ENCODE measurements at places on chromosomes 2 and 18.

DNA sequence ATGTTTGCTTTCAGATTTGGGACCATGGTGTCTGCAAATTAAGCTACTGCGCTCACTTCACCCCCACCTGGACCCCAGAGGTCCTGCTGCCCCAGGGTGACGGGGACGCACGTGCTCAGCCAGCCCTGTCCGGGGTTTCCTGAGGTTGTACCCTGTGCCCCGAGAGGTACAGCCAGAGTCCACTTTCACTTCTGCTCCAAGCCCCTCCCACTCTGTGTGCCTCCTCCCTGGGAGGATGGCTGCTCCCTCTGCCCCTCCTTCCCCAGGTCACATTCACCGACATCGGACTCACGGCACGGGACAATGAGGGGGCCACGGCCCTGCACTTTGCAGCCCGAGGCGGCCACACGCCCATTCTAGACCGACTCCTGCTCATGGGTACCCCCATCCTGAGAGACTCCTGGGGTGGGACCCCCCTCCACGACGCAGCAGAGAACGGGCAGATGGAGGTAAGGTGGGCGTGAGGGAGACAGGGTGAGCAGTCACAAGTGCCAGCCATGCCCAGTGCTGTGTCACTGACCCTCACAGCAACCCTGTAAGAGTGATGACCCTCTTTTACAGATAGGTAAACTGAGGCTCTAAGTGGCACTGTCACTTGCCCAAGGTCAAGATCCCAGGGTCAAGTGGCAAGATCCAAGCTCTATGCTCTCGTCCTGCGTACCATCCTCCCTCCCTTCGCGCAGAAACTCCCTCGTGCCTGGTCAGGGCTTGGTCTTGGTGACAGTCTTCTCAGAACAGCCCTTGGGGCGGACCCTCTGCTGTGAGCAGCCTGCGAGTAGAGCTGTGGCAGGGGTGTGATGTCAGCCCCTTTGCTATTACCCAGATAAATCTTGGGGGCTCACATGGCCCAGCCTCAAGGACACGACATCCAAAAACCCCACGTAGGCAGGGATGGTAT lies 7.6 kb downstream of the ESPNL start:
- DNase-seq = no peak

- DNase-seq = peak; percentile 23
Observed at GRCh38 chr2:39232141-39232540, 11.6 kb downstream of the CDKL4 start.

- DNase-seq = peak; percentile 76
Observed at GRCh38 chr2:176507786-176508185, 238.5 kb downstream of the MTX2 start.

DNA sequence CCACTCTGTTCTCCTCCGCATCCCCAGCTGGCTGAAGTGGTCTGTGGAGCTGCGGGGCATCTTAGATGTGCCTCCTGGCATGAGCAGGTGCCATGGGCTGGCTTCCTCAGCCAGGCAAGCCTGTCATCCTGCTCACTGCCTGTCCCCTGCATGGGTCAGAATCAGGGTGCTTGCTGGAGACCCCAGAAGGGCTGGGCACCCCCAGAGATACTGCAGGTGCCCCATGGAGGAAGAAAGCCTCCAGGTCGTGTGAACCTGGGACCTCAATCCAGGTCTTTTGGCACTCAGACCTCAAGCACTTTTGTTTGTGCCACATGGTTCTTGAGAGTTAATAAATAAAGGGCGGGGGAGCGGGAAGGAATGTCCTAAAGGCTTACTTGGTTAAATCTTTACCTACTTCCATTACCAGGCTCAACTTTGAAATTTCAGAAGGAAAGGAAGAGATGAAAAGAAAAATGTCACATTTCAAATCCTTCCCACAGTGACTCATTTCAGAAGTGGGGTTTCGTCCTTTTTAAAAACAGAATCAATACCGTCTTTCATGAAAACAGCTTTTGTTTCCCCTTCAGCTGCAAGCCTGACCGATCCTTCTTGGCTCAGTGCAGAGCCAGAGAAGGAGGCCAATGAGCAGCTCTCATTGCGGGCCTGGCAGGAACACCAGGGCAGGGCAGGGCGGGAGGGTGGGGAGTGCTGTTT lies 69.9 kb downstream of the RHOB start:
- peak; percentile 24 for DNase-seq

GRCh38 chr2:176115883-176116813 lies at the start of gene HOXD10:
HOXD10 (plus strand) TSS chr2:176116778; CDS start chr2:176116834, 56 bp downstream.
- DNase-seq = peak; percentile 74

GRCh38 chr2:32849456-32850194 lies 97.1 kb upstream of the LTBP1 start:
- no peak for DNase-seq

GRCh38 chr2:241532733-241533601 lies 24.6 kb upstream of the STK25 start:
- no peak for DNase-seq

DNA sequence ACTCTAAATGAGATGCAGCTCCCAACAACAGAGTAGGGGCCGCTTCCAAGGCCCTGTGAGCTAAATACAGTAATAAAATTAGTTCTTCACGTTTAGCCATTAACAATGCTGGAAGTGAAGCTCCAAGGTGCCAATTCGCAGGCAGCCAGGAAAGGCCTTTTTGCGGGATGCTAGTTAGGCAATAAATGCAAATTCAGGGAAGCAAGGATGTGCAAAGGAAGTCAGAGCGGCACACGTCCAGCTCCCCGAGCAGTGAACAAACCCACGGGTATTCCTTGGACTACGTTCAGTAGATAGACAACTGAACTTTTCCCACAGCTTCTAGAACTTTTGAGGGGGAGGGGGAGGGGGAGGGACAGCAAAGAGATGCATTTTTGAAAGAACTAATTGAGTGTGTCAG lies 6.9 kb downstream of the ZNF516 start:
- peak; percentile 78 for DNase-seq

GRCh38 chr2:46943881-46944798 lies 28.5 kb upstream of the MCFD2 start:
- DNase-seq = no peak

GRCh38 chr2:128736689-128737545 lies 418.2 kb upstream of the HS6ST1 start:
- peak; percentile 51 for DNase-seq

DNA sequence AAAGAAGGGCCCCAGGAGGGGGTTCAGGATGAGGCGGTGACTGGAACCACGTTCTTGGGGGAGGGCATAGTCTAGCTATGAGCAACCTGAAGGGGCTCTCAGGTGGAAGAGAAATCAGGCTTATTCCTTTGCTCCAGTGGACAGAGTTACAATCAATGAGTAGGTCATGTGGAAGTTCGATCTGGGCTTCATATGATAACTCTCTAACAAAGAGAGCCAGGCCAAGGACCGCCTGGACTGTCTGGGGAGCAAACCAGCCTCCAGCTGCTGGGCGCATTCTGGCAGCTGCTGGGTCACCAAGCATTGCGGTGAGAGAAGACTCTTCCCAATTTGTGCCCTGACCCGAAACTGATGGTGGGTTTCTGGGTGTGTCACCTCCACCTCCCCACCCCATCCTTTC lies 180.3 kb upstream of the SMAD2 start:
- DNase-seq = no peak

DNA sequence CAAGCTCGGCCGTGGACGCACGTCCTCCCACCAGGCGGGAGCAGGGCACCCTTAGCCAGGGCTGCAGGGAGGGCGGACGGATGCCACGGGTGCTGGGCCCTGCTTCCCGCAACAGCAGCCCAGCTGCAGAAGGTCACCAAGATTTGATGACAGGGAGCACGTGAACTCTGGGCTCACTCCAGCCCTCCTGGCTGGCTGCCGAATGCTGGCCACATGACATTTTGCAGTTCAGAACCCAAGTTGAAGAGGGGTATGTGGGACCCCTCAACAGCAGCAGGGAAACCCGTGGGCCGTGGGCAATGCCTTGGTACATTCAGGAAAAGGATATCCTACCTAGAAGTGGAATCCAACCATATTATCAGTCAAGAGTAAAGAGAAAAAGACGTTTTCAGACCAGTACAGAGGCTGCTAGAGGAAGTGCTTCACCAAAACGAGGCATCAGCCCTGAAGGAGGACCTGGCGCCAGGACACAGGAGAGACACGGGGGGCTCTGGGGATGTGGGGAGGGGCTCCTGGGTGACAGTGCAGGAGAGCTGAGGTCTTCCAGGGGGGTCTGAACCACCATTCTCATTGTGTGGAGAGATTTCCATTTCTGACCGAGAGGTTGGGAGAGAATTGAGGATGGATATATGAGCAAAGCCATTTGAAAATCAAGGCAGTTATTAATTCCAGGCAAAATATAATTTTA lies 107.4 kb upstream of the CTDP1 start:
- DNase-seq = no peak

DNA sequence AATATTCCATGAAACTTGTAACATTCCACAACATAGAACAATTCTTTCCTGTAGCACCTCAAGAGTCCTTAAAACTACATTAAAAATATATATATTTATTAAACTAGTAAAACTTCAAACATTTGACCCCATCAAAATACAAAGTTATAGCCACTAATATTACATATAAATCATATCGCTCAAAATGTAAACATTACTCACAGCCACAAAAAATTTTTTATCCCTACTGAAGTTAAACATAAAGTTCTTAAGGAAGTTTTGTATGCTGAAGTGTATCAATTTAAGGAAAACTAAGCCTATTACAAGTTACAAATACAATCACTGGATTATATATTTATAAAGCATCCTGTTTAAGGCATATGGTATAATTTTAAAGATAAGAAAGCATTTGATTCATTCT lies 80.3 kb upstream of the DNER start:
- DNase-seq = no peak

DNA sequence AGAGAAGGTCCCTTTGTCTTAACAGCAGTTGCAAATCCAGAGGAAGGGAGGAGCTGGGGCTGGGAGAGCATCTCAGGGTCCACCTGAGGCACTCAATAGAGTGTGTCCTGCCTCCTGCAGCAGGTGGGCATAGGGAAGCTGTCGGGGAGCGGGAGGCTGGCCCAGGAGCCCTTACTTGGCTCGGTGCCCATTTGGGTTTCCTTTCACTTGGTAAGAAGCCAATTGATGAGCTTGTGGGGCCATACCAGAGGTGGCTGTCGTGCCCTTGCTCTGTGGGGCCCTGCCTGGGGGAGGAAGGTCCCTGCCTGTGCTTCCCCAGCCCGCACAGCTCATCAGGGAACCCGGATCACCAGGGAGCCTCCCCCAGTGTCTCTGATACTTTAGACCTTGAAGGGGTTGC lies 229.7 kb downstream of the DYSF start:
- no peak for DNase-seq

- DNase-seq = no peak
Observed at GRCh38 chr2:172929644-172930043, 146.0 kb upstream of the MAP3K20 start.

DNA sequence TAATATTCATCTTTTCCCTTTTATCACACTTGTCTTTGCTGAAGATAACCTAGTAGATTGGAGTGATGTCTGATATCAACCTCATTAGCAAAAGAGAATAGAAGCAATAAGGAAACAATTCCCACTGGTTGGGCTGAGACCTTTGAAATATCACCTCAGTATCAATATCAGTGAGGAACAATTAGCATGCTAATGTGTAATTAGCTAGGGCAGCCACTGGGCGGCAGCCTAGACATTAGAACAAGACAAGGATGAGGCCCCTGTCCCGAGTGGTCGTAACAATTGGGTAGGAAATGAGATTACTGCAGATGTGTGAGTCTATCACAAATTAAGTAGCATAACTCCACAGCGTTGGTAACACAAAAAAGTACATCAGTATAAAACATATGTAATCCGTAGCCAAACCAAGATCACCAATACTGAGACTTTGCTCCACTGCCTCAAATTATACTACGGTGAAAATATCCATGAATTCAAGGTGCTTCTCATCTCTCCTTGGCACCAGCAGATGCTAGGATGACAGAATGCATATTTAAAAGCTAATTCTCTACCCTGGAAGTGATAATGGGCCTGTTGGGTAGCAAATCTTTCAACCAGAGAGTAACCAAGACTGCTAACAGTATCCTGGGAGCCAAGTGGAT lies 99.1 kb downstream of the ALPK2 start:
- DNase-seq = peak; percentile 60

GRCh38 chr2:233402346-233402745 lies 48.1 kb downstream of the DGKD start:
- no peak for DNase-seq

- DNase-seq = no peak
Observed at GRCh38 chr2:119516121-119516520, 8.2 kb downstream of the SCTR start.

DNA sequence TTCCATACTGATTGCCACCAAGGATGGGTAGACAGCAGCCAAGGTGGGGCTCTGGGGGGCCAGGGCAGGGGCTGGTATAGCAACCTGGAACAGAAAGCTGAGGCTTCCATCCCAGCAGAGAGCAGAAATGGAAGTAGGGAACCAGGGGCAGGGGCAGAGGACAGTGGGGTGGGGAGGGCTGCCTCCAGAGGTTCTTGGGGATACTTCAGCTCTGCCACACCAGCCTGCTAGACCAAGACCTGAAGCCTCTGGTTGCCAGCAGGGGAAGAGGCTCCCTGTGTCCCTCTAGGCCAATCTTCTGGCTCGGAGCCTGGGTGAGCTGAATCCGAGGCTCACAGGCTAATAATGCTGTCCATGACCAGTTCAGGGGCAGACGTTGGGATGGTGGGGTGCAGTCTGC lies 329.0 kb downstream of the DYSF start:
- DNase-seq = no peak

GRCh38 chr2:198861080-198861479 lies 596.7 kb downstream of the SATB2 start:
- no peak for DNase-seq

DNA sequence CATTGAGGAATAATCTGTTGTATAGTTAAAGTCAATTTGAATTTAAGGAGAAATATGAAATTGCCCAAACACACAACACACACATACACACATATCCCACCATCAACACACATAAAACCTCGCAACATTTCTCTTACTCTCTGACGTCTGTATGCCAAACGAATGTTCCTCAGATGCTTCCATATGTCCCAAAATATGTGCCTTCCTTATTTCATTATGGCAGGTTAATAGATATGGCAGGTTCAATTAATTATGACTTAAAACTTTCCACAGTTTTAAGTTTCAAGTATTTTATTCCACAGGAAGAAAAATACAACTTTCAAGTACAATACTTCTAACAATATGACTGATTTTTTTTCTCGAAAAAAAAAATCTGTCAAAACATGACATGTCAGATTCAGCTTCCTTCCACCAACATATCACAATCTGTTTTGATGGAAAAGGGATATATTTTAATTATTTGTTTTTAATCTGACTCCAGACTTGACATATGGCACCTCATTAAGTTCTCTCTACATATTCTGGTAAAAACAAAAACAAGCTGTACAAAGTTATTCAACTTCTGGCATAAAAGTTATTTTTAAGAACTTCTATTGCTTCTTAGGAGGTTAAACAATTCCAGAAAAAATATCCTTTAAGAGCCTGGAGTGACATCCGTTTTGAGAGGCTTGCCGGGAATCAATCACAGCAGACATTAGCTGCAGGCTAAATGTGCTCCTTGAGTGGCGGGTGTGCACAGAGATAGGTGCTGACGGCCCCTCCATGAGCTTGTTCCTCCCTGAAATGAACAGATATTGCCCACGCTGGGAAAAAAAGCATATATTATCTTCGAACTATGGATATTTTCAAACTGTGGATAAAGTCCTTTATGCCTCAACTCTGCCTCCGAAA lies 812.7 kb downstream of the DCDC2C start:
- DNase-seq = no peak

GRCh38 chr2:140108706-140109475 lies 1328.7 kb upstream of the NXPH2 start:
- no peak for DNase-seq

- no peak for DNase-seq
Observed at GRCh38 chr2:18475884-18476283, 84.6 kb downstream of the RDH14 start.

- no peak for DNase-seq
Observed at GRCh38 chr2:222479859-222480258, 55.5 kb downstream of the SGPP2 start.
